ENCODE measurements at places on chromosomes 16 and 17.

- no peak for DNase-seq
Measured at GRCh38 chr17:55421179-55421934, at the start of gene MMD. Gene MMD (minus strand): TSS chr17:55421835. CDS start chr17:55421695, 140 bp downstream.

GRCh38 chr16:53636978-53637377 lies 66.7 kb downstream of the RPGRIP1L start:
- no peak for DNase-seq

DNA sequence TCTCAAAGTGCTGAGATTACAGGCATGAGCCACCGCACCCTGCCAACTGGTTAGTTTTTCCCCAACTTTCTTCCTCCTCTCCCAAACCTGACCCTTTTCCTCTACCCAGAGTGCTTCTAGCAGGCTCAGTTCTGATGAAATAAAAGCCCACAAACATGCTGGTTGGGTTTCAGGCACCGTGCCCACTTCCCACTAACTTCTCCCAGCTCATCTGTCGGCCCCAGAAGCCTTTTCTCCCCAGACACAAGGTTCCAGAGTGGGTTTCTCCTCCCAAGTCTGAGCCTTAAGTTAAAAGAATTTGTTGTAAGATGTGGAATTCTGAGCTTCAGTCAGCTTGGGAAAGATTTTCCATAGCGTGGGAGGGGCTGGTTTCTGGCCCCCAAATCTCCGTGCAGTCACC lies 11.5 kb upstream of the SCN4A start:
- DNase-seq = no peak

DNA sequence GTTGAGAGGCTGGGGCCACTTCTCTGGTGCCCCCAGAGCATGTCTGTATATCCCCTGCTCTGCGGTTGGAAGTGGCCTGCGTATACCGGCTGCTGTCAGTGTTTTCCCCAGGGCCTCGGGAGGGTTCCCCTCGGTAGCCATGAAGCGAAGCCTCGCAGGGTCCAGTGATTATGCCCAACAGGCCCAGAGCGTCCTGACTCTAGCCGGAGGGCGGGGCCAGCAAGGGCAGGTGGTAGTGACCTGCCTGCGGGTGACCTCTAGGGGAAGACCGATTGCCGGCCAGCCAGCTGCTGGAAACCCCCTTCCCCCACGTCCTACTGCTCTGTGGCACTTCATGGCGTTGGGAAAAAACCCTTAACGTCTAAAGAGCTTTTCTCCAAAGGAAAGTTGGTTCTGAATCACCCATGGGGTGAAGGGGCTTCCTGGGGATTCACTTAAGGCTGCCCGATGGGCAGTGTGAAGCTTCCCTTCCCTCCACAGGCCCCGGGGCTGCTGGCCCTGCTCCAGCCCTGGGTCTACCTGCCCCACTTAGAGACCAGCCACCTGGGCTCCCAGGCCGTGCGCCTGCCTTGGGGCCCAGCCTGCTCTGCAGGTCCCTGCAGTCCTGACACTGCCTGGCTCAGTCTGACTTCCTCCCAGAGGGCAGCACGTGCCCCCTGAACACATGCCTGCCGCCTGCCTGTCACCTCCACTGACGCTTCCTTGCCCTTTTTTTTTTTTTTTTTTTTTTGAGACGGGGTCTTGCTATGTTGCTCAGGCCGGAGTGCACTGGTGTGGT lies 72.8 kb downstream of the SOCS1 start:
- DNase-seq = no peak

- DNase-seq = no peak
Measured at GRCh38 chr17:6752068-6752909, 3.6 kb upstream of the XAF1 start.

DNA sequence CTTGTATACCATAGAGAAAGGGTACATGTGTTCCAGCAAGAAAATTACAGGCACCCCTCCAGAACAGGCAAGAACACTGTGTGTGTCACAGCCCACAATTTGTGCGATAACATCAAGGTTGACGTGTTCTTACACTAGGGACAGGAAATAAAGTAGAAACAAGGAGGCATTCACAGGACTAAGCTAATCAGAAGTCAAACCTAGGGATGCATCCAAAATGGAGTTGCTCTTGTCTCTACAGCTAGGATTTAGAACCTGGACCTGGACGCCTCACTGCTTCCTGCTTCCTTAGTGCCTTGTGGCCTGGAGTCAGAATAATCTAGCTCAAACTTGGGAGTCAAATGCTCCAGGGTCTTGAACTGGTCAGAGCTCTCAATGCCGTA lies 41.3 kb downstream of the GINS3 start:
- DNase-seq = peak; percentile 34

DNA sequence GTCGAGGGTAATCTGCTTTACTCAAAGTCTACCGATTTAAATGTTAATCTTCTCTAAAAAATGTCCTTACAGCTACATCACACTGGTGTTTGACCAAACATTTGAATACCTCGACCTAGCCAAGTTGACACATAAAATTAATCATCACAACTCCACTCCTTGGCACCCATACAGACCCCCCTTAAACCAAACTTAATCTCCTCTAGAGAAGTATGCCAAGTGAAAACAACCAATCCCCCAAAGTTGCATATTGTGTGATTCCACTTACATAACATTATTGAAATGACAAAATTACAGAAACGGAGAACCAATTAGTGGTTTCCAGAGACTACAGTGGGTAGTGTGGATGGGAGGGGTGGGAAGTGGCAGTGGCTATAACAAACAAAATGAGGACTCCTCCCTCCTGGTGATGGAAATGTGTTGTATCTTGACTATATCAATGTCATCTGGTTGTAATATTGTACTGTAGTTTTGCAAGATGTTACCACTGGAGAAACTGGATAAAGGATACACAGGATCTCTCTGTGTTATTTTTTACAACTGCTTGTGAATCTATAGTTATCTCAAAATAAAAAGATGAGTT lies 39.4 kb downstream of the CAPNS2 start:
- no peak for DNase-seq

- no peak for DNase-seq
Measured at GRCh38 chr17:75899353-75899752, 2.6 kb upstream of the TRIM65 start.

GRCh38 chr17:71934520-71934919 lies 186.3 kb upstream of the SOX9 start:
- no peak for DNase-seq

DNA sequence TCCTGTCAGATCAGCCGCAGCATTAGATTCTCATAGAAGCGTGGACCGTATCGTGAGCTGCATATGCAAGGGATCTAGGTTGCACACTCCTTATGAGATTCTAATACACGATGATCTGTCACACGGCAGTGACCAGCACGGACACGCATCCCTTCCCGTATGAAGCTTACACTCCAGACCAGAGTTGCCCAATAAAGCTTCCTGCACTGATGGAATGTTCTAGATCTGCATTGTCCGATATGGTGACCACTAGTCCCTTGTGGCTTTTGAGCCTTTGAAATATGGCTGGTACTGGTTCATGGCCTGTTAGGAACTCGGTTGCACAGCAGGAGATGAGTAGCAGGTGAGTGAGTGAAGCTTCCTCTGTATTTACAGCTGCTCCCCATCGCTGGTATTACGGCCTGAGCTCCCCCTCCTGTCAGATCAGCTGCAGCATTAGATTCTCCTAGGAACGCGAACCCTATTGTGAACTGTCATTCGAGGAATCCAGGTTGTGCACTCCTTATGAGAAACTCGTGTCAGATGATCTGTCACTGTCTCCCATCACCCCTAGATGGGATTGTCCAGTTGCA lies 49.8 kb upstream of the ZCCHC14 start:
- DNase-seq = no peak

- no peak for DNase-seq
Measured at GRCh38 chr16:30027588-30028437, 3.3 kb downstream of the TLCD3B start.

DNA sequence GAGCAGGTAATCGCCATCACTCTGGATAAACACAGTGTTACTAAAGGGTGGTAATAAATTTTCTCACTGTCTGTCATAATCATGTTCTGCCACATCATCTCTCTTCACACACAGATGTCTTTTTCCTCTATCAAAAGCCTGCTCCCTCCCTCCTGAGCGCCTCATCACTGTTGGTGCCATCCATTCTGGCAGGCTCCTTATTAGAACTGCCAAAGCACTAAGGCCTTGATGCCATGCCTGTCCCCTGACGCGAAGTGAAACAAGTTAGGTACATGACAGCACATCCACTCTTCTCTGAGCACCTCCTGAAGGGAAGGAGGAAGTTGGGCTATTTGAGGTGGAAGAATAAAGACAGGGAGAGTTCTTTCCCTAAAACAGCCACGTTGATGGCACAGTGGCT lies 38.2 kb upstream of the AXIN2 start:
- no peak for DNase-seq

GRCh38 chr16:65832679-65833078 lies 533.8 kb upstream of the CDH5 start:
- no peak for DNase-seq

DNA sequence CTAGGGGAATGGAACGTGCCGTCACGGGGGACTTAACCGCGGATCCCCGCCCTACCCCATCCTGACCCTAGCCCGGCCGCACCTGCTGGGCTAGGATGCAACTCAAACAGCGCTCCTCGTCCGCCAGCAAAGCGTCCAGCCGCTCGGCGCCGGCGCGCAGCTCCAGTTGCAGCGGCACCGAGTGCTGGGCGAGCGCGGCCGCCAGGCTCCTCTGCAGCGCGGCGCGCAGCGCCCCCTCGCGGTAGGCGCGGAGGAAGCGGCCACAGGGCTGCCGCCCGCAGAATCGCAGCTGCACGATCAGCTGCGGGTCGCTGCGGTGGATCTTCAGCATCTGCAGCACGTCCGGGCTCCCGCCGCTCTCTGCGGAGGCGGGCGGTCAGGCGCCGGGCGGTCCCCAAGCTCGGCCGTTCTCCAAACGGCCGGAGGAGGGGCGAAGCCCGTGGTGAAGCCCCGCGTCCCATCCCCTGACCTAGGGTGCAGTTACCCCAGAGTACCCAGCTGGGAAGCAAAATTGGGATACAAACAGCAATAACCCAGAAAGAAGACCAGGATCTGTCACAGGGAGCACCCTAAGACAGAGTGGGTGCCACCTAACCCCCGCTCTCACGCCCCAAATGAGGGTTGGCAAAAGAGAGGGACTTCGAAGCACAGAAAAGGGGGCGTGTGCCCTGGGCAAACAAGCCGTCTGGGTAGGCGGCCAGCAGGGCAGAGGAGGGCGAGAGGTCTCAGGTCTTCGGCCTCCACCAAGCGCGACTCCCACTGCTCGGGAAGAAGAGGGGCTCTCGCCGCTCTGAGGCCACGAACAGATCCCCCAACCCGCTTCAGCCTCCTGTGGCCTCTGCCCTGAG lies 4.2 kb downstream of the TRADD start:
- peak; percentile 78 for DNase-seq

DNA sequence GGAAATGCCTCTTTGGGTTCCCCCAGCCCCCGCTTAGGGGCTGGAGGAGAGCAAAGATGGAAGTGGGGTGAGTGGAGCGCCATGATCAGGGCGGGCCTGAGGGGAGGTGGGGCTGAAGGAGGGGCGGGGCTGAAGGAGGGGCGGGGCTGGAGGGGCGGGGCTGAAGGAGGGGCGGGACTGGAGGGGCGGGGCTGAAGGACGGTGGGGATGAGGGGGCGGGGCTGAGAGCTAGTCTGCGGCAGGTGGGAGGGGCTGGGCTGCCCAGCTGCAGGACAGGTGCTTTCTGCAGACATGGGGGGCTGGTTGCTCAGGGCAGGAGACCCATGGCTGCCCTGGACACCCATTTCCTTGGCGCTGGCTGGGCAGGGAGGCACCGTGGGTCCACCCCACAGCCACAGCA lies 39.1 kb upstream of the PABPN1L start:
- peak; percentile 28 for DNase-seq

GRCh38 chr16:69451166-69451565 lies 26.7 kb downstream of the CYB5B start:
- DNase-seq = no peak

- DNase-seq = no peak
Measured at GRCh38 chr16:17420816-17421215, 49.9 kb downstream of the XYLT1 start.

DNA sequence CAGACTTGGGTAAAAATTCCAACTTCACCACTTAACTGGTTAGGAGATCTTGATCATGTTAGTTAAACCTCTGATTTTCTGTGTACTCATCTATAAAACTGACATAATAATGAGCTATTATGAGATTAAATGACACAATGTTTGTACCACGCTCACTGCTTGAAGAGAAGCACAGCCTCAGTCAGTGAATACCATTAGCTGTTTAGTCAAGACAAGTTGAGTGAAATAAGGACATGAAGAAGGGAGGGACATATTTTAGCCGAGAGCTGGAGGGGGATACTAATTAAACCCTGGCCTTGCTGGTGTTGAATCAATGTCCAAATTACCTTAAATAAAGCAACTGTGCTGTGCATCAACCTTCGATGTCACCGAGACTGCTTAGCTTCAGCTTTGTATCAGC lies 105.1 kb upstream of the TOX3 start:
- DNase-seq = no peak

DNA sequence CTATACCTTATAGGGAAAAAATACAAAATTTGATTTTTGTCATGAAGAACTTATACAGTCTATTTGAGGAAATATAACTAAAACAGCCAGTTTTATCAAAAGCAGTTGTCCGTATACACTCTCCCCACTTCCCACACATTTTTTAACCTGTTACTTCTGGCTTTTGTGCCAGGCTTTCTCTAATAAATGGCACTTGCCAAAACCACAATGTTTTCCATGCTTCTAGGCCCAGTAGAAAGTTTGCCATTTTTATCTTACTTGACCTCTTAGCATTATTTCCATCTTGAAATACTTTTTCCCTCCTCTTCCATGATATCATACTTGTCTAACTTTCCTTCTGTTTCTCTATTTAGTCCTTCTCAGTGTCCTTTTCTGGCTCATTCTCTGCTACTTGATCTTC lies 38.8 kb downstream of the EFCAB5 start:
- no peak for DNase-seq

GRCh38 chr16:23905027-23905426 lies 69.2 kb downstream of the PRKCB start:
- no peak for DNase-seq

DNA sequence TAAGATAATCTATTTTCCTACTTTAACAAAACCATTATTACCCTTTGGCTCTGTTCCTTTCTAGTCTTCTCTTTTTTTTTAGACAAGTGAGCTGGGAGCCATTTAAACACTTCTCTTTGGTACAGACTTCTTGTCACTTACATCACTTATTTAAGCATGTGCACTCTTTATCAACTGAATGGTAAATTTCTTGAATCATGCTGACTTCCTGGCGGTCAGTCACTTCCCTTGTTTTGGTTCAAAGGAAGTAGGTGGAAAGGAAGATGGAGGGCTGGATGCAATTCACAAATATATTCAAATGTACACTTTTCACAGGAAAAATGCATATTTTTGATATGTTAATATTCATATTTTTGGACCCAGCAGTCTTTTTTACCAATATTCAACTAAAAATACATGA lies 97.1 kb downstream of the ITFG1 start:
- DNase-seq = no peak

DNA sequence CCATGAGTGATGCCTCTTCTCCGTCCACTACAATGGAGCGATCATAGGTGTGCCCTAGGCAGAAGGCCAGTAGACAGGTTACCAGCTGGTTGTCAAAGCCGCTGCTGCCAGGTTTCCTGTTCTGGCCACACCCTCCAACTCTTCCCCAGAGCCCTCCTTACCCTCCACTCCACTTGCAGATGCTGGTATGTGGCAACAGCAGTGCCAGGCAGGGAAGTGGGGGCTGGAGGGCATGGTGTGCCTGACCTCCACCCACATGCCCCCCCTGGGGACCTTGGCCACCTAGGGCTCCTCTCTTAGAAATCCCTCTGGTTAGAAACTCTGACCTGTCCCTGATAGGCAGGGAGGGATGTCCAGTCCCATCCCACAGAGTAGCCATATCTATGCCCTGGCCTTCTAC lies 1.5 kb downstream of the RRAD start:
- no peak for DNase-seq
